ENCODE measurements at places on chromosomes 2 and 18. TPM values are rescaled to one million over a fixed set of nuclear protein-coding genes. Genes with fewer than 3 reads are reported as not detected.

Gene SH3BP4
- 20.5 TPM for total RNA-seq

DNA sequence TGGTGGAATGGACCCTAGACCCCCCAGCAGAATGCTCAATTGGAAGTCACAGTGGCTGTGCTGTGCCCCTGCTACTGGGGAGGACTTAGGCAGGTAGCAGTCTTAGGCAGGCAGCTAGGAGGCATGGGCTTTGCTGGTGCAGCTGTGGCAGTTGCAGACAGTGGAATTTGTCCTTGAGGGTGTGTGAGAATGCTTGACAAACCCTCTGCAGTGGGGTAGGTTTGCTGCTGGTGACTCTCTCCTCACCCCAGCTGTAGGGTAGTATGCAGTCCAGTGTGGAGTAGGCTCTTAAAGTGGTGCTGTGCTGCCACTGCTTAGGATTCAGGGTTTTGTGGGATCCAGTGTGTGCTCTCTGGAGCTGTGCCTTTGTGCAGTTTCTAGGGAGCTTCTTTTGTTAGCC lies 61.3 kb downstream of the NUP35 start:
- no peak for DNase-seq

- peak; percentile 99 for DNase-seq
Observed at GRCh38 chr2:27086090-27086723, 365 bp upstream of the KHK start.

Gene SCYGR5
- total RNA-seq: not detected

GRCh38 chr18:49699303-49699702 lies 114.0 kb downstream of the ACAA2 start:
- no peak for DNase-seq

- no peak for DNase-seq
Observed at GRCh38 chr2:234983011-234983726, 31.4 kb downstream of the SH3BP4 start.

- no peak for DNase-seq
Observed at GRCh38 chr2:70789304-70790135, 923 bp downstream of the FIGLA start.

- no peak for DNase-seq
Observed at GRCh38 chr2:64295326-64296139, 151.3 kb upstream of the PELI1 start.
